Naive B cell (primary cell): ENCODE measurements at places on chromosomes 3 and 15. TPM values are rescaled to one million over a fixed set of nuclear protein-coding genes. Genes with fewer than 3 reads are reported as not detected.

- no peaks in the 10 kb centered on the region for H3K4me1 ChIP-seq
- peaks cover 5% of the 10 kb centered on the region for H3K27me3 ChIP-seq
- H3K36me3 ChIP-seq = no peaks in the 10 kb centered on the region
- no peak overlapping the region for H3K4me3 ChIP-seq
Measured at GRCh38 chr15:75945953-75946352, 42.3 kb downstream of the FBXO22 start.

GRCh38 chr15:85942632-85943031 is 137.0 kb upstream of the AGBL1 start:
- no peak overlapping the region for H3K4me3 ChIP-seq
- H3K4me1 ChIP-seq = no peaks in the 10 kb centered on the region
- no peak for DNase-seq
- H3K36me3 ChIP-seq = no peaks in the 10 kb centered on the region
- H3K27ac ChIP-seq = no peak overlapping the region

Gene NRROS
- polyA plus RNA-seq = 4.1 TPM

Gene OIP5
- 1.5 TPM for polyA plus RNA-seq

Gene VWA5B2
- not detected for polyA plus RNA-seq

DNA sequence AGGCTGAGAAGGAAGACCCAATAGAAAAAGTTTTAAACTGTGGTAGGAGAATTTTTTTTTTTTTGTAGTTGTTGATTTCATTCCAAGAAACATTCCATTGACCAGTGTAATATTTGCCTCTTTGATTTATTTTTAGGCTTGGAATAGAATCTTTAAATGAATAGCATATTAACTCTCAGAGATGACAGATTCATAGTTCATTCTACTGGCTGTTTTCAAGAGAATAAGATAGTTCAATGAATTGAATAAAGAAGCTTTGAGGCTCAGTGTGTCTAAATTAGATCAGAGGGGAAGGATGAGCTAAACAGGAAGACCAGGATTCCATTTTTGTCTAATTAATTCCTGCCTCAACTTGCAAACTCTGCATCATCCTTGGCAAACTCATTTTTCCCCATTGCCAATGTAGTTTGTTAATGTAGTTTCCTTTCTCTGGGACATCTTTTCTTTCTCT is 98.4 kb downstream of the NAALADL2 start:
- no peak overlapping the region for H3K27ac ChIP-seq
- H3K4me1 ChIP-seq = no peaks in the 10 kb centered on the region
- H3K4me3 ChIP-seq = no peak overlapping the region
- no peaks in the 10 kb centered on the region for H3K36me3 ChIP-seq
- no peaks in the 10 kb centered on the region for H3K27me3 ChIP-seq
- no peak for DNase-seq

Gene SPESP1
- polyA plus RNA-seq = 0.33 TPM

Gene NMD3
- polyA plus RNA-seq = 75.9 TPM

DNA sequence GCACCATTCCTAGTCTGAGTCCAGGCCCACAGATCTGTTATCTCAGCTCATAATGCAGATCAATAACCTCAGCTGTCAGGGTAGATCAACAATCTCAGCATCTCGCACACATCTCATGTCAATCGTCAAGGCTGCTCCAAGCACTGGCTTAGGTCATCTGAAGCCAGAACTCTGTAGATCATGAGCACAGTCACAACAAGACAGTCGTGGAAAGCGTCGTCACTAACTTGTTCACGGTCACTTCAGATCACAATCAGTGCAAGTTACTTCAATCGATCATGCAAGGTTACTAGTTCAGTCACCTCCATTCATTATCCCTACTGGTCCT is 71.8 kb downstream of the RBPMS2 start:
- H3K36me3 ChIP-seq = peaks cover 10% of the 10 kb centered on the region
- no peak for DNase-seq
- H3K4me3 ChIP-seq = peak overlapping the region; percentile 95
- H3K27ac ChIP-seq = peak overlapping the region; percentile 77

- H3K27ac ChIP-seq = no peak overlapping the region
- no peak for DNase-seq
- no peak overlapping the region for H3K4me3 ChIP-seq
- no peaks in the 10 kb centered on the region for H3K36me3 ChIP-seq
- H3K4me1 ChIP-seq = no peaks in the 10 kb centered on the region
- H3K27me3 ChIP-seq = peaks cover 28% of the 10 kb centered on the region
Measured at GRCh38 chr15:60215225-60215963, 182.4 kb downstream of the ANXA2 start.

DNA sequence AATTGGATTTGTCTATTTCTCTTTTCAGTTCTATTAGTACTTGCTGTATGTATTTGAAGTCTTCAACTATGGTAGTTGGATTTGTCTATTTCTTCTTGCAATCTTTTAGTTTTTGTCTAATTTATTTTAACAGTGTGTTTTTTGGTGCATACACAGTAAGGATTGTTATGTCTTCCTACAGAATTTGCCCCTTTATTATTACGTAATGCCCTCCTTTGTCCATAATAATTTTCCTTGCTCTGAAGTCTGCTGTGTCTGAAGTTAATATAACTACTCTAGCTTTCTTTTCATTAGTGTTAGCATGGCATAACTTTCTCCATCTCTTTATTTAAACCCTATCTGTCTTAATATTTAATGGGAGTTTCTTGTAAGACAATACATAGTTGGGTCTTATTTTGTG is 105.1 kb upstream of the STT3B start:
- H3K27me3 ChIP-seq = peaks cover 12% of the 10 kb centered on the region
- H3K4me1 ChIP-seq = peaks cover 4% of the 10 kb centered on the region
- no peak overlapping the region for H3K4me3 ChIP-seq
- no peak for DNase-seq

DNA sequence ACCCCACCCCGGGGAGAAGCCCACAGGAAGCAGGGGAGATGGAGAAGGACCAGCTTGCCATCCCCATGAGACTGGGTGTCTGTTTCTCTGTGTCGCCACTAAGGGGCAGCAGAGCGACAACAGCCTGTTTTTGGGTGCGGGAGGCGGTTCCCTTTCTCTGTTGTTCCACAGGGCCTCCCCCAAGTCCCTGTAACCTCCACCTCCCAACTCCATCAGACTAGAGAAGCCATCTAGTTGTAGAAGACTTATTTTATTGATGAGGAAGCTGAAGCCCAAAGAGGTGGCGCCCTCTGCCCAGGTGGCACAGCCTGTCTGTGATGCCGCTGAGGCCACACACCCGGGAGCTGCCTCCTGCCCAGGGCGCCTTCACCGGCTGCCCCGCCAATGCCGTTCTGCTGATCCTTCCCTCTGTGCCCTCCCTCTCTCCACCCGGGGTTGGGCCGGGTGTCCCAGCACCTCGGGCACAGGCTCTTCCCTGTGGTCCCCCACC is 3.9 kb upstream of the CCDC9B start:
- peak; percentile 66 for DNase-seq
- no peak overlapping the region for H3K4me3 ChIP-seq
- H3K27ac ChIP-seq = no peak overlapping the region
- peaks cover 3% of the 10 kb centered on the region for H3K4me1 ChIP-seq
- H3K27me3 ChIP-seq = no peaks in the 10 kb centered on the region

GRCh38 chr3:14633417-14633816 is 18.1 kb upstream of the CCDC174 start:
- no peak overlapping the region for H3K4me3 ChIP-seq
- H3K4me1 ChIP-seq = no peaks in the 10 kb centered on the region
- no peak for DNase-seq
- peaks cover 67% of the 10 kb centered on the region for H3K27me3 ChIP-seq
- peaks cover 9% of the 10 kb centered on the region for H3K36me3 ChIP-seq
- H3K27ac ChIP-seq = no peak overlapping the region

DNA sequence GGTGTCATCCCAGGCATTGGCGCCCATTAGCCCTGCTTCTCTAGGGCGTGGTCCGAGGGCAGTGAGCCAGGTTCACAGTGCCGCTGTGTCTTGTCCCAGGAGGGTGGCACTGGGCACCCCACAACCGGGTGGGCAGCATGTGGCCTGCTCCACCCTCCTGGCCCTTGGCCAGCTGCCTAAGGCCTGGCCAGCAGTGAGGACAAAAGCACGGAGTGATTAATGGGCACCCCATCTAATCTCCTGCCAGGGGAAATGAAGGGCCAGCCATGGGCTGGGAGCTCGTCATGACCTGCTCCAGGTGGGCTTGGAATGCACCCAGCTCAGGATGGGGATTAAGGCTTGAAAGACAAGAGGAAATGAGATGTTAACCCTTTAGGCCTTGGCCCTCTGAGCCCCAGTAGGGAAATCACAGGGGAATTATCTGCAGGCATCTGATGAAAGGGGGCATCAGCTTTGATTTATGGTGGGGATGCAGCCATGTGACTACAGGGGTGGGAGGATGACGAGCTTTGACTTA is 5.2 kb downstream of the THSD4 start:
- H3K27me3 ChIP-seq = peaks cover 56% of the 10 kb centered on the region
- no peak for DNase-seq
- peaks cover 7% of the 10 kb centered on the region for H3K4me1 ChIP-seq
- H3K4me3 ChIP-seq = no peak overlapping the region
- no peaks in the 10 kb centered on the region for H3K36me3 ChIP-seq
